ENCODE measurements at places on chromosomes 1 and 21.
A peak's percentile ranks its signal among the peaks of the same experiment; 100 is the strongest.

DNA sequence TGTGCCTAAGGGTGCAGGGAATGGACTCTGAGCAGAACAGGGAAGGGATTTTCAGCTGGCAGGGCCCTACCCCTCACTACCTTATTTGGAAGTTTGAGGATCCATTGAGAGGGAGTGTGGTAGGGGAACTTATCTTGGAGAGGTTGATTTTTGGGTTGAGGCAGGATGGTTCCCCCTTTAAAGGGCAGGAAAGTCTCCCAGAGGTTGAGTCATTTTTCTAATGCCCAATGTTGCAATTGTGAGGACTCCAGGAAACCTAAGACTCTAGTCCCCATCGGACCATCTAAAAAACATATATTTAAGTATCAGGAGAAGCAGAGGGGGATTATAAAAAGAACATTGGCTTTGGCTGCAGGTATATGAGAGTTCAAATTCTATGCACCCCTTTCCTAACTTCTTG is 47.3 kb downstream of the SAMD13 start:
- DNase-seq, result no peak

GRCh38 chr1:244271004-244271403 is 180.7 kb downstream of the ADSS2 start:
- DNase-seq, result no peak

GRCh38 chr1:167463080-167463479 is 55.2 kb downstream of the CD247 start:
- DNase-seq, result no peak

- DNase-seq, result peak; percentile 47
These were observed 1.3 kb downstream of the TMEM167B start for GRCh38 chr1:109091839-109092193.

- DNase-seq, result no peak
These were observed 37.5 kb upstream of the HHAT start for GRCh38 chr1:210291081-210291764.

DNA sequence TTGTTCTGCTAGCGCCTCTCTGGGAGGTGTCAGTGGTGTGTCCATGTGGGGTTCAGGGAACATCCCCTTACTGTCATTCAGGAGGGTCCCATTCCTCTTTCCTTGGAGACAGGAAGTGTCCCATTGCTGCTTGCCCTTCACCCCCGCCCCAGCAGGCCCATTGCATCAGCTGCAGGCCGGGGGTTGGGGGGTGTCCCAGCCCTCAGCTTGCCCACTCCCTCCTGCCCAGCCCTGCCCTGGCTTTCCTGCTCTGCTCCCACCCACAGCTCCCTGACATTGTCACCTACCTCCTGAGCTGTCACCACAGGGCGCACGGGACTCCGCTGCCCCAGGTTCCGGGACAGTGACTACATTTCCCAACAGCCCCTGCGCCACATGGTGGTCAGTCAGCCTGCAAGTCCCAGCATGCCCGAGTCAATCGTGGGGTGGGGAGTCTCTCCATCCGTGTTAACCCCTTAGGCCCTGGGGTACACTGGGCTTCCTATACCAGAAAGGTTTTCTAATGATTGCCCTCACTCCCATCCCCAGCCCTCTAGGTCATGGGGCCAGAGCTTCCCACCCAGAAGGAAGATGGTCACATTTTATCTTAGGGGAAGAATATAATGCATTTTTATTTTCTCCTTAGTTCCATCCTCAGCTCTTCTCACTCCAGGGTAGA is at the start of gene INPP5B:
Gene INPP5B, minus strand, starts transcription at position 351 of the 658 bp plus-strand sequence. CDS start 745 bp downstream, outside the sequence.
- DNase-seq, result peak; percentile 75

DNA sequence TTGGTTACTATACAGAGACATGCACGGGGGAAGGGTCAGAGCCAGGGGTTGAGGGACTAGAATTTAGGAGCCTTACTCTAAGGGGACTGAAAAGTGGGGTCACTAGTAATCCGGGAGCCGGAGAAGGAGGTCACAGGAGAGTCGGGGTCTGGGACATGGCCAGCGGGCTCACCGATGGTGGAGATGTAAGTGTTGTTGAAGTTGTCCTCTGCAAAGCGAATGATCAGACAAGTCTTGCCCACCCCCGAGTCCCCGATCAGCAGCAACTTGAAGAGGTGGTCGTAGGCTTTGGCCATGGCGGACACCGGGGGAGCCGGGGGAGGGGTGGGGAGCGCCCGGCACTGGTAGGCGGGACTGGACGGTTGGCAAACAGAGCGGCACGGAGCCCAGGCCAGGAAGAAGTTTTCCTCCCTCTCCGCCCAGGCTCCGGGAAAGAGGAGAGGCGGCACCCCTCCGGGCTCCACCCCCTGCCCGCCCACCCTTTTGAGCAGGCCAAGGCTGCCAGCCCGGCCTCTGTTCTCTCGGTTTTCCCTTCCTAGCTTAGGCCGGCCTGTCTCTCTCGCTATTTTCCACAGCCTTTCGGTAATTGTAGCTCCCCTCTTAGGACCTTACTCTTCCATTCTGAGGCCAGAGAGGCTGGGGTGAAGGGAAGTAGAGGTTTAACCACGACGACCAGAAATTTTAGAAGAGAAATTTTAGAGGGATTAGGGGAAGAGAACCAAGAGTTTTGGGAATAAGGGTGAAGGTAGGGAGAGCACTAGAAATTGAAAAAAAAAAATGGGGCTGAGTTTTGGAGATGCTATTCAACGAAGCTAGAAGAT is at the start of gene RAB13:
Gene RAB13, minus strand, starts transcription at position 399 of the 821 bp plus-strand sequence. Its CDS starts 103 bp downstream, at position 296.
- no peak for DNase-seq

DNA sequence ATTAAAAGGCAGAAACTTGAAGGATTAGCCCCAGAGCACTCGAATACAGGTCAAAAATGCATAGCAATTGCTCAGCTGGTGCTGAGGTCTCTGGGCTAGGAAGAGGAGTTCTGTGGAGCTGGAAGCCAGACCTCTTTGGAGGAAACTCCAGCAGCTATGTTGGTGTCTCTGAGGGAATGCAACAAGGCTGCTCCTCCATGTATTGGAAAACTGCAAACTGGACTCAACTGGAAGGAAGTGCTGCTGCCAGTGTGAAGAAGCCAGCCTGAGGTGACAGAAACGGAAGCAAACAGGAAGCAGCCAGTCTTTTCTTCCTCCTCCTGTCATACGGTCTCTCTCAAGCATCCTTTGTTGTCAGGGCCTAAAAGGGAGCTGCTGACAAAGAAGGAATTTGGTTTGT is 233.4 kb upstream of the FGGY start:
- peak; percentile 70 for DNase-seq

GRCh38 chr1:12511516-12512468 is 106.2 kb downstream of the DHRS3 start:
- peak; percentile 1 for DNase-seq

- no peak for DNase-seq
These were observed 89.8 kb upstream of the TMPRSS15 start for GRCh38 chr21:18493422-18493821.

DNA sequence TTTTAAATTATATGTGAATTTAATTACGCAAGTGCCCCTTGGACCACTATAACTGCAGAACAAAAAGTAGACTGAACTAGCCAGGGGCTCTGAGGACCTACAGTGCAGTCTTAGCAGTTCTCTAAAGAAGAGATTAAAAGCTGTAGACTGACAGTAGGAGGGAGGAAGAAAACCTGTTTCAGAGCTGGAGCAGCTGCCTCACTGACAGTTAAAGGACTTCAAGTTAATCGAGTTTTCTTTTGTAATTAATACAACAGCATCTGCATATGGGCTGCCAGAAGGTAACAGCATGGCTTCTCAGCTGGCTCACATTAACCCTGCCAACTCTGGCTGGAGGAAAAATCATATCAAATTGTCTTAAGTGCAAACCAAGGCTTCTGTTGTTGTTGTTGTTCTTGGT is 19.9 kb downstream of the DSTYK start:
- no peak for DNase-seq

DNA sequence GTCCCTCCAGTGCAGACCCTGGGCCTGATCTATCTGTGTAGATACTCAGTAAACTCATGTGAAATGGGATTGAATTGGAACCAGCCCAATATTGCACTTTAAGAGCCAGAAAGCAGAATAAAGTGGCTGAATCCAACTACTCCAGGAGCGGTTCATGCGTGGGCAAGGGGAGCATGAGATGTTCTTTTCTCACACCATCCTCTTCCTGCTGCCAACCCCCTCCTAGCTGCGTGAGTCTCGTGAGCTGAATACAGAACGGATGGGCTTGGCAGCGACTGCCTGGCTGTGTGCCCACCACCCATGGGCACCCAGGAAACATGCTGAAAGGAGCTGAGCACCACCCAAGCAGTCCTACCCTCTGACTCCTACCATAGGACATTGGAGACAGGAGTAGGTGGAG is 128.3 kb downstream of the ELAVL4 start:
- DNase-seq, result no peak

- no peak for DNase-seq
These were observed 403.6 kb downstream of the PTPRU start for GRCh38 chr1:29639741-29640427.

DNA sequence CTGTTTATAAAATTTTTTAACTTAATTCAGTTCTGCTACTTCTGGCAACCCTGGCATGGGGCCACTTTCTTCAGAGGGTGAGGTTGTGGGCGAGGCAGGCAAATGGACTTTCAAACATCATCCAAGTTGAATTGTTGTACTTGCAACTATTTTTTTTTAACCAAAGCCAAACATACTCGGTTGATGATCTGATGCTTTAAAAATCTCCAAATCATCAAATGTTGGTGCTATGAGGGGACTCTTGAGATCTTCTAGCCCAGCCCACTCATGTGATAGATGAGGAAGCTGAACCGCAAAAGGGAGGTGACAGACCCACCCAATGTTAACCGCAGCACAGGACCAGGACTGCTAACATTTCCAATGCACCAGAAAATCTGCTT is 6.7 kb downstream of the SLC1A7 start:
- peak; percentile 54 for DNase-seq

- peak; percentile 64 for DNase-seq
These were observed 47.1 kb upstream of the ZYG11A start for GRCh38 chr1:52795464-52795863.

GRCh38 chr21:26194811-26195251 is 24.3 kb upstream of the APP start:
- no peak for DNase-seq

DNA sequence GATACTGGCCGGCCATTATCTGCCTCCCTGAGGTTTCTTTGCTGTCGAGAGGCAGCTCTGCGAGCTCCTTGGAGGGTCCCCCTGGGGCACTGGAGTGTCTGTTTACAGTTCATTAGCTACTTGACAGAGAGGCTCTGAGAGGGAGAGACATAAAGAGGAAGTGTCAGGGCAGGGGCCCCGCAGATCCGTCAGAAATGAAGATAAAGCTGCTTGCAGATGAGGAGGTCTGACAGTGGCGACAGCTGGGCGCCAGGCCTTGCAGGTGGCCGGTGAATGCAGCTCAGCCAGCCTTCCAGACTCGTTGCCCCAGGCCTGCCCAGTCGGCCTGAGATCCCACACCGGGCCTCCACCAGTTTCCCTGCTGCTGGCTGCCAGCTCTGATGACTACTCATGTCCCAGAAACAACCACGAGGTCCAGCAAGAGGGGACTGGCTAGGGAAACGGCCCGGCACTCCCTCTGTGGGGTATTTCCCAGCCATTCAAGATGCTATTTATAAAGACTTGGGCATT is 84.7 kb downstream of the DISP3 start:
- DNase-seq, result peak; percentile 73

GRCh38 chr1:40273547-40274166 is 15.6 kb downstream of the ZMPSTE24 start:
- no peak for DNase-seq

DNA sequence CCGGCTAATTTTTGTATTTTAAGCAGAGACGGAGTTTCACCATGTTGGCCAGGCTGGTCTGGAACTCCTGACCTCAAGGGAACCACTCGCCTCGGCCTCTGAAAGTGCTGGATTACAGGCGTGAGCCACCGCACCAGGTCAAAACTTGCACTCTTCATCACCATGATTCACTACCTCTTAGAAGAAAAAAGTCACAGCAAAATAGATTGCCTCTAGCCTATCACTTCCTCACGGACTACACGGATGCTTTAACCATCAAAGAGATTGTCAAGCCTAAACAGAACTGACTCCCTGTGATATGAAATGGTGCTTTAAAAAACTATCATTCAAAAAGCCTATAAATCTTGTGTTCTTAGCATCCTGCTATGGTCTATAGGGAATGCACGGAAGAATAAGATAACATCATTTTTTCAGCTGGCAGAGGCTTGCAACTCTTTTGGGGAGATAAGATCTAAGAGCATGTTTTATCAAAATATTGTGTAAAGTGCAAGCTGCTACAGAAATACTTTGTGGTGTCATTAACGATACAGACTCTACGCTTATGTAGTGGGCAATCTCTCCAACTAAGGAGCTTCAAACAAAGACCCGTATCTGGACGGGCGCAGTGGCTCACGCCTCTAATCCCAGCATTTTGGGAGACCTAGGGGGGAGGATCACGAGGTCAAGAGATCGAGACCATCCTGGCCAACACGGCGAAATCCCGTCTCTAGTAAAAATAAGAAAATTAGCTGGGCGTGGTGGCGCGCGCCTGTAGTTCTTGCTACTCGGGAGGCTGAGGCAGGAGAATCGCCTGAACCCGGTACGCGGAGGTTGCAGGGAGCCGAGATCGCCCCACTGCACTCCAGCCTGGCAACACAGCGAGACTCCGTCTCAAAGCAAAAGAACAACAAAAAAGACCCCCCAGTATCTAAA is 966 bp downstream of the TFB2M start:
- DNase-seq, result no peak

GRCh38 chr1:52238474-52238873 is 96.6 kb downstream of the ZFYVE9 start:
- DNase-seq, result no peak

DNA sequence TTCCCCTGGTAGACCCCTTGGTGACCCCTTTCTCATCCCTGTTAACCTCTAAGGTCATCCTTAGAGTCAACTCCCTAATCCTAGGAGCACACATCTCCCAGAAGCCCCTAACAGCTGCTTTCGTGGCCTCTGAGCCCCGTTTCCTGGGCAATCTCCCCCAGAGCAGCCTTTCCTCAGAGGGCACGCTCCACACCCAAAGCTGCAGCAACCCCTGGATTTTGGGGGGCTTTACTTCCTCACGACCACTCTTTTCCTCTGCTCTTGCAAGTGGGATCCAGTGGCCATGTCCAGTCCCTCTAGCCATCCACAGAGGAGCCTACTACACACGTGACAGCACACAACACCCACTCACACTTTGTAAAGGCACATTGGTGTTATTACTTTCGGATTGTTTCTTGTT is 13.8 kb downstream of the ABCA4 start:
- no peak for DNase-seq

DNA sequence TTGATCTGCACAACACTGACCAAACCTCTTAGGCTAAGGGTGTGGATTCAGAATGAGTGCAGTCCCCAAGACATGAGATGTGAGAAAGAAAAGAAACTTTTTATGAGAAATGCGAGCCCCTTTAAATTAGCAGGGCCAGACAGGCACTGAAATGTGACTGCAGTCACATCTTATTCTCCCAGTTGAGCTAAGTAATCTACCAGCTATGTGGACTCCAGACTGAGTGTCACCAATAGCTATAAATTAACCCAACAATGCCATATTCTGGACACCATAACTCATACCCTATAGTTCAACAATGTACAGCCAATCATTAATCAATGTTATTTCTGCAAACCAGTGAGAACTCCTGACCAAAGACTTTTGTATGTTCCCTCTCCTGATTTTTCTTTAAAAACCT is 153.2 kb downstream of the COQ8A start:
- DNase-seq, result no peak

GRCh38 chr1:188017921-188018320 is 1189.2 kb downstream of the PLA2G4A start:
- no peak for DNase-seq

- no peak for DNase-seq
These were observed 38.8 kb downstream of the POFUT2 start for GRCh38 chr21:45248893-45249381.

Measured in Kasumi-1 (cell line).